ENCODE measurements at places on chromosomes 7 and 10.

DNA sequence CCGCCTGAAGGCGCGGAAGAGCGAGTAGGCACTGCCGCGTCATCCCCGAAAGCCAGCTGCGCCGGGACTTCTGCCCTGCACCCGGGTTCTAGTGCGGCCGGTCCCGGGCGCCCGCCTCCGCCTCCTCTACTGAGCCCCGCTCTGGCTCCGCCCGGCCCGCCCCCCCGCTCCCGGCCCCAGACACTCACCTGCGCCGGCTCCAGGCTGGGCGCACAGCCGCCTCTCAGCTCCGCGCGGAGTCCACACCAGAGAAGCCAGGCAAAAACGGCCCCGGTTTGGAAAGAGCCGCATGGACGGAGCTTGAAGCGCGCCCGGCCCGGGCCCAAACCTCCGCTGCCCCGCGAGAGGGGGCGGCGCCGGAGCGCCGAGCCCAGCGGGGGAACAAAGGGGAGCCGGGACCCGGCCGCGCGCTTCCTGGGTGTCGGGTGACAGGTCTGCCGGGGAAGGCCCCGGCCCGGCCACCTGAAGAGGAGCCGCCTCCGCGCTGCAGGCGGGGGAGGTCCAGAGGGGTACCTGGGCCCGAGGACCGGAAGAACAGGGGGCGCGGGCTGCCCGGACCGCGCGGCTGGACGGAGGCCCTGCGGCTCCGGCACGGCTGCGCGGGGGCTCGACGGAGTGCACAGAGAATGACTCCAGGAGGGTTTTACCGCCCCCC is 168.2 kb downstream of the NRF1 start:
- DNase-seq, result no peak

DNA sequence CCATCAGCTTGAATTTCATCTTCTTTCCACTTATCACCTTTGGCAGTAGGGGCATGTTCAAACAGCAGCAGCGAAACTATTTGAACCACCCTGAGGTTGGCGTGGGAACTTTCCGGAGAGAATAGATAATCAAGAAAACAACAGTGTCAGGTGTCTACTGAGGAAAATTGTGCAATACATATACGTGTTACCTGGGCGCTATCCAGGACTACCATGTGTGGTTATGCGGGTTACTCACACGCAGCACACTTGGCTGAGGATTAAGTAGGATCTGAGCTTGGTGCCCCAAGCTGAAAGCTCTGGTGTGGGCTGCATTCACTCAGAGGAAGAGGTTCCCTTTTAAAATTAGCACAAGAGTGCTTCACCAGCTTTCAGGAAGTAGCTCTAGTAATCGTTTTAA is 8.8 kb upstream of the ABI1 start:
- no peak for DNase-seq

GRCh38 chr7:101835136-101835535 is 17.7 kb downstream of the CUX1 start:
- DNase-seq, result no peak

GRCh38 chr10:119783665-119784027 is 57.8 kb downstream of the INPP5F start:
- no peak for DNase-seq

- no peak for DNase-seq
Measured at GRCh38 chr7:28512668-28513440, 100.5 kb downstream of the CREB5 start.

- DNase-seq, result no peak
Measured at GRCh38 chr10:93462881-93463280, 19.3 kb downstream of the MYOF start.

DNA sequence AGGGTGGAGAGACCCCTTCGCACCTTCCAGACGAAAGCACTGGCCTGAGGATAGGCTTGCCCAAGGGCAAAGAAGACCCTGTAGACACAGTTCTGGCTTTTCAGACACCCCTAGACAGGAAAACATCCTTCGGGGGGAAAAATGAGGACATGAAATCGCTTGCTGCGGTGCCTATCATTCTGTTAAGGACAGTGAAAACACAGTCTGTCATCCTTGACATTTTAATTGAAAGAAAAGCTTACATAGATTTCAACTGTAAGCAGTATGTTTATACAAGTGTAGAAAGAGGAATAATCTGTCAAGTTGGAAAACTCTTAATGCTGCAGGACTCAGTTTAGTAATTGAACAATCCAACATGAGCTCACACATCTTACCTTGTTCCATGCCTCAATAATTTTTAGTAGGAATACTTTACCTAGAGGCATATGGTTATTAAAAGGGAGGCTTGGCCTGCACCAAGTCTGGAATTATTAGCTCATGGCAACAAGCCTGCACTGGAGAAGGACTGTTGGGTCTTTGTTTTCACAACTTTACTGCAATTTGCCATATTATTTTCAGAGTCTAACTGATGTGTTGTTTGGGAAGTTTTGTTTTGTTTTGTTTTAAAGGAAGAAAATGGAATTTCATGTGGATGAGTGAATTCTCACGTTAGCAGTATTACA is 243.5 kb downstream of the TRIL start:
- DNase-seq, result no peak

DNA sequence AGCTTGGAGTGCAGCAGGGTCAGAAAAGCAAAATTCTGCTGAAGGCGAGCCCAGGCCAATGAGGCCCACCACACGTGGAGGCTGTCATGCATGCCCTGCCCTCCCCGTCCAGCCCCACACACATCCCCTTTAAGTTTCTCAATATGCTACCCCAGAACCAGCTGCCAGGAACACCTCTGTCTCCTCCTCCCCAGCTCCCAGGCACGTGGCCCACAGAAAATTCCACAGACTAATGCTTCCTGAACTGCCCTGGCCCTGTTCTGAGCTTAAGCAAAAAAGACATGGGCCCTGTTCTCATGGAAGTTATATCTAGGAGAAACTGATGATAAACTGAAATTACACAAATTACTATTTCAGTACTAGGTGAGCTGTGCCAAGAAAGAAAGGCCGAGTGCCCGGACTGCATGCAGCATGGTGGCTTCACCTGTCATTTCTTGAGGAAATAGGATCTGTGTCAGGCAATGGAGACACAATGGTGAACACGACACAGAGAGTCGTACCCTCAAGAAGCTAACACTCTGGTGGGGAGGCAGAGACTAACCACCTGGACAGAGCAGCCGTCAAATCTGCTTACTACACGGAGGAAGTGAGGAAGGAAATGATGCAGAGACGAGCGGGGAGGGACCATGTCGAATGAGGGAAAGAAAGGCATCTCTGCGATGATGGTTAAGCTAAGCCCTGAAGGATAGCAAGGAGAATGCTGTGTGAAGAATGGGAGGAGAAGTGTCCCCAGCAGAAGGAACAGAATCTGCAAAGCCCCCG is 44.5 kb downstream of the PODXL start:
- DNase-seq, result no peak

DNA sequence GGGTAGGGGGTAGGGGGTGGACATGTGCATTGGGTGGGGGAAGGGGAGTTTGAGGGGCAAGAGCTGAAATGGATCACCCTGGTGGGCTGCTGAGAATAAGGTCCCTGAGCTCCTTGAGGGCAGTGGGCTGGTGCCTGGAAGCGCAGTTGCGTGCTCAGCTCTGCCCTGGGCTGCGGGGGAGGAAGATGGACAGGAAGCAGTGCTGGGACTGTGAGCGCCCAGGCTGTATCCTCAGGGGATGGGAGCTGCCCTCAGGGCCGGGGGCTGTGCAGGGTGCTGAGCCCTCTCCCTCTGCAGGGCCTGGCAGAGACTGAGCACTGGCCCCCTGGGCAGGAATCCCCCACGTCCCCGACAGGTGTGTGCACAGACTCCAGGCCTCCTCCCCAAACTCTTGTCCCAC is 24.4 kb upstream of the ZNF467 start:
- no peak for DNase-seq

GRCh38 chr7:151494298-151495284 is 25.1 kb downstream of the RHEB start:
- DNase-seq, result no peak

DNA sequence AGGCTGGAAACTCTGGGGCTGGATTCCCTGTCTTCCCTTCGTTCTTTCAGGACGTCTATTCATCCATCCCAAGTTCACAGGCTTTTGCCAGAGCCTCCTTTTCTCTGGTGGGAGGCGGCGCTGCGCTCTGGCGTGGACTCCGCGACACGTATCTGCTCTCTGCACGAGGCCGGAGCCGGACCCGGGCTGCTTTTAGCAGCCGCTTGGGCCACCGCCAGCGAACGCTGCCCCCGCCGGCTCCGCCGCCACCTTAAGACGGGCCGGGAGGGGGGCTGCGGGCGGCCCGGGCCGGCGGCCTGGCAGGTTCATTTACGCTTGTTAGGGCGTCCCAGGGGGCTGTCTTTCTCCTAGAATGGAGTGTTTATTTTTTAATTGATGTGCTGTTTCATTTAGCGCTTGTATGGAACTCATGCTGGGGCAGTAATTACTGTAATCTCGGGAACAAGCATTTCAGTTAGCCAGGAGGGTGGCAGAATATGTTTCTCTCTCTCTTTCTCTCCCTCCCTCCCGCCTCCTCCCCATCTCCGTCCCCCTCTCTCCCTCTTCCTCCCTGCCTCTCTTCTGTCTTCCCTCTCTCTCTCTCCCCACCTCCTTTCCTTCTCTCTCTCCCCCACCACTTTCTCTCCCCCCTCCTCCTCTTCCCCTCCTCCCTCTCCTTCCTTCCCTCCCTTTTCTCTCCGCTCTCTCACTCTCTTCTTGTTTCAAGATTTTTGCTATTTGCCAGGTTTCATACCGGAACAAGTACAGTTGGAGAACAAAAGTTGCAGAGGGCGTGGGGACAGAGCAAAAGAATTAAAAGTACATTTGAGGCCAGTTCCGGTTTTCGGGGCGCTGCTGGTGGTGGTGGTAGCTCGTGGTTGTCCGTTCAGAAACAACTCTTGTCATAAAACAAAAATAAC is 1.3 kb upstream of the FZD8 start:
- DNase-seq, result no peak

GRCh38 chr10:102773986-102774385 is 30.2 kb downstream of the WBP1L start:
- DNase-seq, result no peak

GRCh38 chr10:37831495-37832333 is 25.7 kb downstream of the ZNF248 start:
- no peak for DNase-seq

DNA sequence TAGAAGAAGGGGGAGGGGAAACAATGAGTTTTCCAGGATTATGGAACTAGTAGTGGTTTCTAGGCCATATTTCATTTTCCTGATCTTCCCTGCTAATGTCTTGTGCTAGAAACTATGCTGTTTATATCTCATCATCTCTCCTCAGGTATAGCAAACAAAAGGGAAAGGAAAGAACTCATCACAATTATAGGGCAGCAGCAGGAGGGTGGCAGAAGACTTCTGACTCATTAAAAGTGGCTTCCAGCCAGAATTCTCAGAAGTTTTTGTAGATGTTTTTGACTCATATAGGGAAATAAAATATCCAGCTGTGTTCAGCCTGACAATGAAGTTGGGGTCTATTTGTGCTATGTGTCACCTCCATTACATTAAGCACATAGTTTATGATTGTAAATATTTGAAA is 6.5 kb downstream of the AHR start:
- no peak for DNase-seq

GRCh38 chr10:114168450-114169009 is 5.5 kb downstream of the CCDC186 start:
- DNase-seq, result no peak

GRCh38 chr10:130137090-130137448 is 878 bp downstream of the GLRX3 start:
- DNase-seq, result no peak

DNA sequence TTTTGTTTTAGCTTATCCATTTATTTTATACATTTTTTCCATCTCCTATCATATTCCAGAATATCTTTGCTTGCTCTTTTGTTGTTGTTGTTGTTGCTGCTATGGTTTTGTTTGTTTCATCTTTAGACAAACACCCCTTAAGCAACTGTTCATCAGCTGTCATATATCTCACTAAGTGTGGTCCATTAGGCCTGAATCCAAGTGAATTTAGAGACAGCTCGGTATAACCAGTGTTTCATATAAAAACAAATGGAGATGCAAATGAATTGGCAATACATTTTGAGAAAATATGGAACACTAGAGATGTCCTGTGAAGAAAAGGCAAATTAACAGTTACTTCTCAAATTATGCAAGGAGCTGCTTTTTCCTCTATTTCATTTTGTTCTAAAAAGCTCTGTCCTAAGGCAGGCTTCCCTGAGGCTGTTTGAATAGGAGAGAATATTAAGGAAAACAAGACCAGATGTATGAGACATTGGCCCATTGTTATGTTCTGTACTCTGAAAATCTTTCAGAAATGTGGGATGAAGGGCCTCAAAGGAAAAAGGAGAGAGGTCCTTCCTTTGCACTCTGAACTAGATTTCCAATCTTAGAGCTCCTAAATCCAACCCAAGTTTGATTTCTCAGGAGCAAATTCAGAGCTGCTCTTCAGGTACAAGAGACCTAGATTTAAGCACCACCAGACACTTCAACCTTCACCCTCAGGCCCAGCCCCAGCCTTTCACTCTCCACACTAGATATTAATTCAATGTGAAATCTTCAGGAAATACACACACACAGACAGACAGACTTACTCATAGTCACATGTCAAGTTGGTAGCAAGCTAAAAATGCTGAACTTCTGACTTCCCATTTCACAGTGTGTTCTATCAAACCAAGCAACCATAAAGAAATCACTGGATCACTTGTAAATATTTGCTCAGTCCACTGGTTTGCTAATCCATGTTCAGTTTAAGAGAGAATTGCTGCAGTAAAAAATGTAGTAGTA is 5.4 kb downstream of the TFEC start:
- DNase-seq, result no peak

- no peak for DNase-seq
Measured at GRCh38 chr7:47089068-47089417, 492.9 kb downstream of the TNS3 start.

- no peak for DNase-seq
Measured at GRCh38 chr10:69666756-69667155, 36.7 kb downstream of the FAM241B start.

GRCh38 chr10:128739930-128740329 is 613.7 kb upstream of the MKI67 start:
- DNase-seq, result no peak

Data from NCI-H187 treated with DMSO at 0.1 percent for 48 hours (cell line).